ENCODE measurements at places on chromosomes 12 and 14. TPM values are rescaled to one million over a fixed set of nuclear protein-coding genes. Genes with fewer than 3 reads are reported as not detected.
A peak's percentile ranks its signal among the peaks of the same experiment; 100 is the strongest.

DNA sequence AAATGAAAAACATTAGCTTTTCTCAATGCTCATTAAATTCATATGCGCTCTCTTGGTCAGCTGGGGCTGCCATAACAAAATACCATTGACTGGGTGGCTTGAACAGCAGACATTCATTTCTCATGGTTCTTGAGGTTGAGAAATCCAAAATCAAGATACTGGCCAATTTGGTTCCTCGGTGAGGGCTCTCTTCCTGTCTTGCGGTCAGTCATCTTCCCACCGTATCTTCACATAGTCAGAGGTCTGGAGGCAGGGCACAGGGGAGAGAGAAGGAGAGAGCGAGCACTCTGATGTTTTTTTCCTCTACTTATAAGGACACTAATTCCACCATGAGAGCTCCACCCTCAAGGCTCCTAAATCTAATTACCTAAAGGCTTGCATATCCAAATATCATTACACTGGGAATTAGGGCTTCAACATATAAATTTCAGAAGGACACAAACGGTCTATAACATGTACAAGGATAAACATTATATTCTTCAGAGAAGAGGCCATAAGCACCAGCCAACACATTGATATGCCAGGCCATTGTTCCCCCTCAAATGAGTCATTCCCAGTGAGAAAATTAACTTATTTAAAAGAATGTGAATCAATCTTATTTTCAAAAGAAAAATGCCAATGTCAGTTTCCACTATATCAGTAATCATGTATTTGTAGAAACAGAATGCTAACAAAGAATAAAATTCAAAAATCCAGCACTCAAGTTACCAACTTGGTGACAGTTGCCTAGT, 152.2 kb downstream of the BTG1 start:
- DNase-seq: no peak

DNA sequence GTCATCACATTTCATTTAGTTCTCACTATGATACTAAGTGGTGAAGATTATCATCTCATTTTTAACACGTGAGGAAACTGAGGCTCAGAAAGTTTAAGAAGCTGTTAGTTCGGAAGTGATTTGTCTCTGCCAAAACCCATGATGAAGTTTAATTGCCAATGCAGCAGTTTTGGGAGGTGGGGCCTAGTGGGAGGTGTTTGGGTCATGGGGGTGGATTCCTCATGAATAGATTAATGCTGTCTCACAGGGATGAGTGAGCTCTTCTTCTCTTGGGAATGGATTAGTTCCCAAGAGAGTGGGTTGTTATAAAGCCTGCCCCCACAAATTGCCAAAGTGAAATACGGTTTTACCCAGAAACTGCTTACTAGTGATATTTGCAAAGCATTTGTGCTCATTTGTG, 91.5 kb upstream of the IGF1 start:
- no peak for DNase-seq

PLEKHA5 gene
- total RNA-seq: 57.9 TPM

- DNase-seq: peak; percentile 9
These were observed 507 bp downstream of the AHSA1 start for GRCh38 chr14:77458249-77458950.

DNA sequence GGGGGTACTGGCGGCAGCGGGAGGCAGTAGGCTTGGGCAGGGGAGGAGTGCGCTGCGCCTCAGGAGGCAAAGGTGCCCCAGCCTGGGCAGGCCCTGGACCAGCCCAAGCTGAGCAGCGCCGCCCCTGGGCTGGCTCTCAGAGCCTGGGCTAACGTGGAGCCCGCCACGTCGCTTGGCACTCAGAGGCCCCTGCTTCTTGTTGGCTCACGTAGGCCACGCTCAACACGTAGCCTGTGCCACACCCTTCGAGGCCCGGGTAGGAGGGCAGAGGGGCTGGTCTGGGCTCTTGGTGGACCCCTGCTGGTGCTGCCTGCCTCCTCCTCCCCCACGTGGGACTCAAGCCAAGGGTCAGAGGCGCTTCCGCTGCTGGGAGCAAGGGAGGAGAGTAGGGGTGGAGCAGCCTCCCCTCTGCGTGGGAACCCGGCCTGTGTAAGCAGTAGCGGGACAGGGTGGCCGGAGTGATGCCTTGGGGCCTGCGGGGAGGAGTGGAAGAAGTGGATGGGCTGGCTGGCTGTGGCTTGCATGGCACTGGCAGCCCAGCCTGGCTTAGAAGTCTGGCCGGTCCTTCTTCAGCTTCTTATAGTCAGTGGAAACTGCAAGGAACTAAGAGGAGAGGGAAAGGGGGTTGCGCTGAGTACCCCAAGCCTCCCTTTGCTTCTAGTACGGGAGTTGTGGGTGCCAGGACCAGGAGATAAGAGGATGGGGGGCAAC, 5.7 kb downstream of the SHMT2 start:
- no peak for DNase-seq

All from Calu3 (cell line).